ENCODE measurements at places on chromosomes 2 and 18.
A peak's percentile ranks its signal among the peaks of the same experiment; 100 is the strongest.

- no peak for DNase-seq
These were observed 53.2 kb downstream of the IMPA2 start for GRCh38 chr18:12034241-12035100.

DNA sequence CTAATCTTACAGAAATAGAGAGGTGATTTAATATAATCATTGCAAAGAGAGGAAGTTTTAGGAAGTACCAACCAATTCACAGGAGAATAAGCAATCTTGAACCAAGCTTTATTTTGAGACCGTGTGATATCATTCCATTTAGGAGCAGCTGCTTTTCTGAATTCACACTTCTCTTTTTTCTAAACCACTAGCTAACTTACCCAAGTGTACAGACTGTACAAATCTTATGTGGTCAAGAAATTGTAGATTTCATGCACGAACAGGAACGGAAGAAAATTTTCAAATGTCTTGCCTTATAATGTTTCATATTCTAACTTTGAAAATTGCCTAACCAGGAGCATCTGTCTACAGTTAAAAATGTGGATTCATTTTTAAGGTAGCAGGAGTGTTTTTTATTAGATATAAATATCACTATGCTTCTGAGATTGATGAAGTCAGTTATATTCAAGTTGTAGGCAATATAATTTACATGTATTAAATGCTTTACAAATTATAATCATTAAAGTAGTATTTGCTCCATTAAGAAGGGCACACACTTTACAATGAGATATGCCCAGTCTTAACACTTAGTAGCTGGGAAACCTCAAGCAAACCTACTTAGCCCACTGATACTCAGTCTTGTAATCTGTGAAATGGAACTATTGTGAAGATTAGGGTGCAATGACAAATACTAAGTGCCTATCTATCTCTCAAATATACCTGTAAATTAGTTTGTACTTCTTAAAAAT, 302.2 kb upstream of the STON1 start:
- no peak for DNase-seq

GRCh38 chr2:65528241-65528574, 95.8 kb upstream of the SPRED2 start:
- no peak for DNase-seq

GRCh38 chr2:134446383-134447017, 192.6 kb downstream of the MGAT5 start:
- no peak for DNase-seq

GRCh38 chr2:106095478-106096298, 98.4 kb downstream of the UXS1 start:
- DNase-seq: peak; percentile 75

GRCh38 chr18:44516450-44516849, 164.2 kb upstream of the SETBP1 start:
- no peak for DNase-seq
